ENCODE measurements at places on chromosomes 12 and 14.

- DNase-seq, result no peak
Observed at GRCh38 chr14:81986005-81986404, 452.4 kb upstream of the SEL1L start.

DNA sequence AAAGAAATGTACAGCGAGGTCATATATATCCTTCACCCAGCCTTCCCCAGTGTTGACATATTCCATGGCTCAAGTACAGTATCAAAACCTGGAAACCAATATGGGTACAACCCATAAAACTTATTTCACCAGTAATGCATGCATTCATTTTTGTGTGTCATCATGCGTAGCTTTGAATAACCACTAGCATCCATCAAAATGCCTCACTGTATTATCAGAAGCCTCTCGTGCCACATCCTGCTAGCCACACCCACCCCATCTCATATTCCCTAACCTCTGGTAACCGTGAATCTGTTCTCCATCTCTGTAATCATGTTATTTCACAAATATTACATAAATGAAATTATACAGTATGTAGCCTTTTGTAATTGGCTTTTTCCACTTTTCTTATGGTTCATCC lies 314.3 kb downstream of the RAD51B start:
- no peak for DNase-seq

DNA sequence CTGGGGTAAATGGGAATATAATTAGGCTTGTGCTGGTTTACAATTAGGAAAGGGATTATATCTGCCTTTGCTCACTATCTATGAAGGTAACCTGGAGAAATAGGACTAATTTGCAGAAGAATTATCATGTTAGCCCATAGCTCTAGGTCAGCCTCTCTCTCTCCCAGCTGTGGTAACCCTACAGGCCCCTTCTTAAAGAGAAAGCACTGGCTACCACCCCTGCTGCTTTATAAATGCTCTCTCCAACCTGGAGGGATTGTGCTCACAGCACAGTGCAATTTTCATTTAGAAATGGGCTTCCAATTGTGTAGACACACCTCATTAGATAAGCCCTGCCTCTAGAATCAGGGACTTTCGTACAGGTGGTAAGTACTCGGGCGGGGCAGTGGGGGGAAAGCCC lies 22.7 kb upstream of the MGST1 start:
- no peak for DNase-seq

DNA sequence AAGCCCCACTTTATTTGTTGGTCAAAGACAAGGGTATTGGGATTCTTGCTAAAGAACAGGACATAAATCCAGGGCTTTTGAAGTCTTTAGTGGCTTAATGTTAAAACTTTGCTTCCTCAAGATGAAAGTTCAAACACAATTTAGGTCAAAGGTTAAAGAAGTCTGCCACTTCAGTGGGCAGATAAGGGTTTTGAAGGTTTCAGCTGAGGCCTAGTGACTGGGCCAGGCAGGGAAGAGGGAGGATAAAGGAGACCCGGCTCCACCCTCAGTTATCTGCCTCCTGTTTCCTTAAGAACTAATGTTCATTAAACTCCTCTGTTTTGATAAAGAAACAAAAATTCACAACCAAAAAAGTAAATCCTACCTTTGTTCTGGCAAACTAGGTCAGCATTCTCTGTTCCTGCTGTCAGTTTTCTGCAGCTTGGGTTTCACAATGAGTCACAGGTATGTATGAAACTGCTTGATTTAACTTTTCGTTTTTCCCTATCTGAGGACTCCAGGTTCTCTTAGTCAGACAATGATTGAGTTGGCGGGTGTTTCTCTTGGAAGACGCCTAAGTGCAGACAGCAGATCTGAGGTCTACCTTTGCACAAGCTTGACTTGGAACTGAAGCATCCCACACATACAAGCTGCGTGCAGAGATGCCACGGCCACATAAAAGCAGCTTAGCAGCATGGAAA lies 208.3 kb downstream of the EXOC5 start:
- DNase-seq, result no peak

DNA sequence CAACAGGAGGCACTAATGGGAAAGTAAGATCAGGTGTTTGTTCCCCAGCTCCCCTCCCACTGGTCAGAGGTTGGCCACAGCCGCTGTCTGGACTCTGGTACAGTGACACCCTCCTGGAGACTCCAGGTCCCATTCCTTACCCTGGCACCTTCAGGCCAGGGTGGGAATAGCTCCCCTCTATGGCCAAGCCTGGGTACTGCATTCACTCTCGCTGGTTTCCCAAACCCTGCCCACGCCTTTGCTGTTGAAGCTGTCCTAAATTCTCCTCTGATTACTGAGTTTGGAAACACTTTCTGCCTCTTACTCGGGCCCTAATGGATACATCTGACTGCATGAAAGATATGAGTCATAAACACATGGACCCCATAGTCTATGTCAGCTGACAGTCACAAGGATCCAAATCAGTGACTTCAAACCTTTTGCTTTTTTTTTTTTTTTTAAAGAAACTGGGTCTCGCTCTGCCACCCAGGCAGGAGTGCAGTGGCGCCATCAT lies 17.9 kb downstream of the HRK start:
- DNase-seq, result no peak

GRCh38 chr12:85804663-85805062 lies 31.5 kb downstream of the RASSF9 start:
- DNase-seq, result no peak

- DNase-seq, result no peak
Observed at GRCh38 chr12:18168016-18168415, 78.0 kb upstream of the RERGL start.

DNA sequence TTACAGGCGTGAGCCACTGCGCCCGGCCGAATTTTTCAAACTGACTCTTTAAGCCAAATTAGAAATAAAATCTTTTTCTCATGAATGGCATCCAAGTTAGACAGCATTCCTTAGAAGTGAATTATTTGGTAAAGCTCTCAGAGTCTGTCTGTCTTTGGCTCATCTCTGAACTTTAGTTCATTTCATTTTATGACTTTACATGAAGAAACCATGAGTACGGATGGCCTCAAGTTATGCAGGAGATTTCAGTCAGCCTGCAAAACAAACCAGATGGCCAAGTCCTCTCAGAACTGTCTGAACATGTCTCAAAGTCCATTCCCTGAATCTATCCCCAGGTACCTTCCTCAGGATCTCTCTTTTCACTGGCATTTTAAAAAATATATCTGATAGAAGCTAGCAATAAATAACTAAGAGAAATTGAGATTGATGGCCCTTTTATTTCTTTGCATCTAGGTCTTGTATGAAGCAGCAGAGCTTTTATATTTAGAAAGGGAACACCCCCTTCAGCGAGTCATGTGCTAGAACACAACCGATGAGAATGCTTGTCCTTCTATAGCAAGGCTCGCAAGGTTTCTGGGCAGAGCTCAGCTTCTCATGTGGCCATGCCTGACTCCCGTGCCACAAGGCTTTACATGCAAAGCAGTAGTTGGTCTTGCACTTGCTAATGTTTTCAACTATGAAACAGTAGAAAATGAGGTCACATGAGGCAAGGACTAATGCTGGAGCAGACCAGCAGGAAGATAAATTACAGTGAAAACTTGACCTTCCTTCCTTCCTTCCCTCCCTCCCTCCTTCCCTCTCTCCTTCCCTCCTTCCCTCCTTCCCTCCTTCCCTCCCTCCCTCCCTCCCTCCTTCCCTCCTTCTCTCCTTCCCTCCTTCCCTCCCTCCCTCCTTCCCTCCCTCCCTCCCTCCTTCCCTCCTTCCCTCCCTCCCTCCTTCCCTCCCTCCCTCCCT lies 125.0 kb downstream of the AKAP6 start:
- DNase-seq, result no peak

DNA sequence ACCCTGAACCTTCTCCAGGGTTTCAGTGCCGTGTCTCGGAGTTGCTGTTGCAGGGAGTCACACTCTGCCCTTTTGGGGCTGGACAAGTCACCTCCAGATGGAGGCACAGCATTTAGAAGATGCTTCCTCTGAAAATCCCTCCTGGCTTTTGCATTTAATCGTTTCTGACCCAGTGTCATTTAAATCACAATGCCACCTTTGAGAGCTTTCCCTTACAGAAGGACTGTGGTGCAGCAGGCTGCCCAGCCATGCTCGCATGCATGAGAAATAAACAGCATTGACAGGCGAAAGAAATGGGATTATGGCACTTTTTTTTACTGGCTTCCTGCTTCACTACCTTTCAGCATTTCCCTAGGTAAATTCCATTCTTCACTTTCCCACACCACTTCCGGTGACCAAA lies 113.4 kb upstream of the DYRK2 start:
- no peak for DNase-seq

DNA sequence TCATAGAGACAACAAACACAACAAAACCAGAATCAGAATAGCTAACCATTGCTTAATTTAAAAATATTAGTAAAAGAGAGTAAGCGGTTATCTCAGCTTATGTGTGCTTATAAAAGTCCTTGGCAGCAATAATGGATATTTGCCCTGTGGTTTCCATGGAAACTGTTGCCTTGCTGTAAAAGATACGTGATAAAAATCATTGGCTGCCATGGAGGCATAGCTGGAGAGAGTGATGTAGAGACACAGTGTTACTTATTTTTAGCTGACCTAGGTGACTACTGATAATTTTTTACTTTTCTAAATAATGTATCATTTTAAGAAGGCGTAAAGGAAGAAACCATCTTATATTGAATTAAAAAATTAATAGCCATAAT lies 92.9 kb downstream of the ERC1 start:
- peak; percentile 54 for DNase-seq

GRCh38 chr14:75647640-75648039 lies 13.0 kb downstream of the ERG28 start:
- no peak for DNase-seq

DNA sequence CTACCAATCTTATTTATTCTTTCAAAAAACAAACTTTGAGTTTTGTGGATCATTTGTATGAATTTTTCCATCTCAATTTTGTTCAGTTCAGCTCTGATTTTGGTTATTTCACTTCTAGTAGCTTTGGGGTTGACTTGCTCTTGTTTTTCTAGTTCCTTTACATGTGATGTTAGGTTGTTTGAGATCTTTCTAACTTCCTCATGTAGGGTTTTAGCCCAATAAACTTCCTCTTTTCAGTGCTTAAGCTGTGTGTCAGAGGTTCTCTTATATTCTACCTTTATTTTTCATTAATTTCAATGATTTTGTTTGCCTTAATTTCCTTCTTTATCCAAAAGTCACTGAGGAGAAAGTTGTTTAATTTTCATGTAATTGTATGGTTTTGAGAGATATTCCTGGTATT lies 860.4 kb upstream of the FBXO33 start:
- DNase-seq, result no peak

DNA sequence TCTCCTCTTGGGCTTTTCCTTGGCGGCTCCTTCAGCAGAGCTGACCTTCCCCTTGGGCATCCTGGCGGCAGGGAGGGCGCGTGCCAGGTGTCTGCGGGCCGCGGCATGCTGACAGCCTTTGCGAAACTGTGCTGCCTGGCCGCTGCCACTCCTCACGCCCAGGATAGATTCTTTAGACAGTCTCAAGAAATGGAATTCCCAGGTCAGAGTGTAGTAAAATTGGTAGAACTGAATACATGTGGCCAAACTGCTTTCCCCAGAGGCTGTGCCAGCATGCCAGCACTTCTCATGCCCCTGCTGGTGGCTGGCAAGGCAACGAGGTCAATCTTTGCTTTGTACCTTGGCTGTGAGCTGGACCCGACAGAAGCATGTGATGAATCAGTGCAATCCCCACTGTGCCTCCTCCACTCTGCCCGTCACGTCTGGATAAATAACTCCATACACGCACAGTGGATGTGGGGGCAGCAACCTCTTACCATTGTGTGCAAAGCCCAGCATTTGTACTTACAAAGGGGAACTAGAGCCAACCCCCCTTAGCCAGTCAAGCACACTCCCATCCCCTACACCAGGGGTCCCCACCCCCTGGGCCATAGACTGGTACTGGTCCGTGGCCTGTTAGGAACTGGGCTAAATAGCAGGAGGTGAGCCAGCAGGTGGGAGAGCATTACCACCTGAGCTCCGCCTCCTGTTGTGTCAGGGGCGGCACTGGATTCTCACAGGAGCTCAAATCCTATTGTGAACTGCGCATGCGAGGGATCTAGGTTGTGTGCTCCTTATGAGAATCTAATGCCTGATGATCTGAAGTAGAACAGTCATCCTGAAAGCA lies 90.9 kb downstream of the ACTN1 start:
- no peak for DNase-seq

GRCh38 chr14:91927800-91928199 lies 19.7 kb downstream of the FBLN5 start:
- no peak for DNase-seq

DNA sequence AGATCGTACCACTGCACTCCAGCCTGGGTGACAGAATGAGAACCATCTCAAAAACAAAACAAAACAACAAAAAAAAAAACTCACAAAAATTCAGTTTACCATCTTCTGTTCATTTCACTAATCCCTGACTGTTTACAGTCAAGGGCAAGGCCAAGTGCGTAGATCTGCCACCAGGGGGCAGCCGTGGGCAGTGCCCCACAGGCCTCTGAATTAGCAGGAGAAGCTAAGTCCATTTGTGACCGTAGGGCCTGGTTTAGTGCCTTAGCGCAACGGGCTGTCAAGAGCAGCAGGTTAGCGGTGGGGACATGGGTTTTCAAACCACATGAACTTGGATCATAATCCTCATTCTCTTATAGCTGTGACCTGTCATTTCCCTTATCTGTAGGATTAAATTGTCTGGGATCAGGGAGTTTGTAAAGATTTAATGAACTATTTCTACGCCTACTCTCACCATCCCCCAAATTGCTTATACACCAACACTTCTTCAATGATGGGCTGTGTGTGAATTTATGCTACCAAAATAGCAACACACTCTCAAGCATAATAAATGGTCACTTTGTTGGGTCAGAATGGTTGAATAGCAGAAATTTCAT lies 49.0 kb downstream of the KCTD10 start:
- DNase-seq, result no peak

GRCh38 chr12:80186727-80187217 lies 87.4 kb downstream of the OTOGL start:
- no peak for DNase-seq

DNA sequence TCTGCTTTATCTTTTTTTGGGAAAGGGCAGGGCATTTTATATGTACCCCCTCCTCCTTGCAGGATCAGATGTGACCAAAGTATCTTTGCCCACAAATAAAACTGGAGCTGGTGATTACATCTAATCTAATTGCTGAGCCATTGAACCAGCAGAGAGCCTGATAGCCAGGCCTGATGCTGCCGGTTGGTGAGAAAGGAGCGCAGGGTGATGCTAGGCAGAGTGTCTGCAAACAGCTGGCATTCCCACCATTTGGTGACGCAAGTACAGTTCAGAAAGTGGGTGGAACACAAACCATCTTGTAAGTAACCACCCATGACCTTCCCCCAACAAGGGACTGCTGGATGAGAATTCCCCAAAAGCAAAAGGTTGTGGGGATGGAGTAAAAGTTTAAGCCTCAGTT lies 12.7 kb downstream of the DPPA3 start:
- DNase-seq, result no peak
